ENCODE measurements at places on chromosomes 16 and 17.

DNA sequence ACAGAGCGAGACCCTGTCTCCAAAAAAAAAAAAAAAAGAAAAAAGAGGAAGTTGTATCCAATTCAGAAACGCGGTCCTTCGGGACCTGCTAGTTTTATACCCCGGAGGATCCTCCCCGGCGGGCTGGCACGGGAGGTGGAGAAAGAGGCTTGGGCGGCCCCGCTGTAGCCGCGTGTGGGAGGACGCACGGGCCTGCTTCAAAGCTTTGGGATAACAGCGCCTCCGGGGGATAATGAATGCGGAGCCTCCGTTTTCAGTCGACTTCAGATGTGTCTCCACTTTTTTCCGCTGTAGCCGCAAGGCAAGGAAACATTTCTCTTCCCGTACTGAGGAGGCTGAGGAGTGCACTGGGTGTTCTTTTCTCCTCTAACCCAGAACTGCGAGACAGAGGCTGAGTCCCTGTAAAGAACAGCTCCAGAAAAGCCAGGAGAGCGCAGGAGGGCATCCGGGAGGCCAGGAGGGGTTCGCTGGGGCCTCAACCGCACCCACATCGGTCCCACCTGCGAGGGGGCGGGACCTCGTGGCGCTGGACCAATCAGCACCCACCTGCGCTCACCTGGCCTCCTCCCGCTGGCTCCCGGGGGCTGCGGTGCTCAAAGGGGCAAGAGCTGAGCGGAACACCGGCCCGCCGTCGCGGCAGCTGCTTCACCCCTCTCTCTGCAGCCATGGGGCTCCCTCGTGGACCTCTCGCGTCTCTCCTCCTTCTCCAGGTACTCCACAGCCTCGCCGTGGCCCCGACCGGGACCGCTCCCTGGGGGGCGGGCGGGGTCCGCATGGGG, at the start of gene CDH3:
Gene CDH3, plus strand, starts transcription at position 596 of the 779 bp plus-strand sequence. Its CDS starts 70 bp downstream, at position 666.
- no peak for DNase-seq

- DNase-seq, result no peak
These were observed 64.2 kb upstream of the METRNL start for GRCh38 chr17:83014940-83015910.

DNA sequence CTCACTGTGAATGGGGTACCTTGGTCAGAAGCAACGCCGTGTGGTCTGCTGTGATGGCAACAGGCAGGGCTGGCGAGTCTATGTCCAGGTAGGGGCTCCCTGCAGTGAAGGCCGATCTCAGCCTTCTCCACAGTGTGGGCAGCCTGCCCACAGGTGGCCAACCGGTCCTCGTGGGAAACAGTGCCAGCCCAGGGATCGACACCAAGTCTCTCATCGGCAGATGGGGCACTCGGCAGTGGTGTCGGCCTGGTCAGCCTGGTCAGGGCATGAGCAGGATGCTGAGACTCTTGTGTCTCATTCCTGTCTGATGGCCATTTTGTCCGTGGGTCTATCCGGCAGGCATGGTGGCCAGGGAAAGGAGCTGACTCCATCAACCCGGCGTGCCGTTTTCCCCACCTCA, 92.2 kb downstream of the TNFRSF13B start:
- no peak for DNase-seq

GRCh38 chr17:15368600-15368999, 27.2 kb upstream of the TEKT3 start:
- no peak for DNase-seq

GRCh38 chr17:27333410-27333980, 39.6 kb downstream of the WSB1 start:
- no peak for DNase-seq

DNA sequence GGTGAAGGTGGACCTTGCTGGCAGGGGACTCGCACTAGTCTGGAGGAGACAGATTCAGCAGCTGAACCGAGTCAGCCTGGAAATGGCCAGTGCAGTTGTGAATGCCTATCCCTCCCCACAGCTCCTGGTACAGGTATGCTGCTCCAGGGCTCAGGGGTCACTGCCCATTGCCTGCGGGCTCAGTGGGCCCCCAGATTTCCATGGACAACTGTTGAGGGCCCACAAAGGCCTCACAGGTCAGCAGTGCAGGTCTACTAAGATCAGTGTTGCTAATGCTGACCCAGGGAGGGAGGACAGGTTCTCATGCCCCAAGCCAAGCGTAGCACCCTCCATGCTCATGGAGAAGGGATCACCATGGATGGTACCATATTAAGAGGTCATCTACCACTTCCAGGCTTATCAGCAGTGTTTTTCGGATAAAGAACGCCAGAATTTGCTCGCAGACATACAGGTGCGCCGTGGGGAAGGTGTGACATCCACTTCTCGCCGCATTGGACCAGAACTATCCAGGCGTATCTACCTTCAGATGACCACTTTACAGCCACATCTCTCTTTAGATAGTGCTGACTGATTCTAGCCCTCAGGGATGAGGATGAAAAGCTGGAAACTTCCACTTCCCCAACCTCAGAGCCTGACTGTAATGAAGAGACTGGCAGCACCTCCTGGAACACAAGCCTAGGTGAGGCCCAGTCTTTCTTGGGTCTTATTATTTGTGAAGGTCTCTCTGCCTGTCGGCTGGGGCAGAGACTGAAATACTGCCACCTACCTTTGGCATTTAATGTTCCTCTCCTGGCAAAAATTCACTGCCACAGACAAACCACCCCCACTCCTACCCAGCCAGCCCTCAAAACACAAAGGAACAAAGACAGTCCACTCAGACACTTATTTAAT, 7.6 kb downstream of the EME1 start:
- DNase-seq, result no peak

GRCh38 chr17:58630883-58631522, 60.8 kb downstream of the TEX14 start:
- DNase-seq, result no peak

DNA sequence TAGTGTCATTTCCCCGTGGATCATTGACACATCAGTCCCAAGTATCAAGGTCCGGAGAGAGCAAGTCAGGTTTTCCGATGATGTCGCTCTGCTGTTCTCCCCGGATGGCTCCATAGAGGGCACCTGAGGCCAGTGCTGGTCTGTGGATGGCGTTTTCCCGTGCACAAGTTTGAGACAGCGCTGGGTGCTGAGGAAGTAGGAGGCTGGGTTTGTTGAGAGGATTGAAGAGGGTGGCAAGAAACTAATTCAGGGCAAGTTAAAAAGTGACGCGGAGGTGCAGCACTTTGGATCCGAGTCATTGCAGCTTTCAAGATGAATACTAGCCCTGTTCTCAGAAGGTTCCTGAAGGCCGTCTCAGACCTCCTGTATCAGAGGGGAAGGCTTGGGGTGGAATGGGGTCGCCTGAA, 7.7 kb downstream of the NUBP1 start:
- DNase-seq, result no peak
